ENCODE measurements at places on chromosomes 16 and 17. TPM values are rescaled to one million over a fixed set of nuclear protein-coding genes. Genes with fewer than 3 reads are reported as not detected.

Gene RNF43
- 31.9 TPM for total RNA-seq

Gene PRR29
- total RNA-seq: not detected

DNA sequence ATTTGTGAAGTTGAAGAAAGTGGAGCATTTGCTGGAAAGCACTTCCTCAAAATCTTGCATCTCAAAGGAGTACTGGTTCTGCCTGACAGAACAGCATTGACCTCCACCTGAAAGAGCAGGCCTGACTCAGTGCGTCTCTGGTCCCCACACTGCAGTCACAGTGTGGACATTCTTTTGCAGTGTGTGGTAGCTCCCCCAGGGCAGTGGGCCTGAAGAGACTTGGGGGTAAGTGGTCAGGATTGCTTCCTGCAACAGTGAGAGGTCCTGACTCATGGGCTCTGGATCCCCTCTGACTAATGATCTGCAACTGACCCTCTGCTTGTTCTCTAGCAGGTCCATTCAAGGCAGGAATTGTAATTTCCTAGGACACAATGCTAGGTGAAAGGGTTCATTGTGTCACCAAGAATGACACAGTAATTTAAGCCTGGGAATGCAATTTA lies 204.9 kb upstream of the KCNJ16 start:
- no peak overlapping the region for H3K4me3 ChIP-seq
- no peak for DNase-seq
- H3K4me1 ChIP-seq: no peaks in the 10 kb centered on the region
- no peaks in the 10 kb centered on the region for H3K36me3 ChIP-seq
- no peaks in the 10 kb centered on the region for H3K27me3 ChIP-seq
- no peak overlapping the region for H3K27ac ChIP-seq

- H3K36me3 ChIP-seq: no peaks in the 10 kb centered on the region
- peak overlapping the region; percentile 63 for H3K27ac ChIP-seq
- H3K27me3 ChIP-seq: no peaks in the 10 kb centered on the region
- H3K4me1 ChIP-seq: no peaks in the 10 kb centered on the region
These were observed 46.5 kb upstream of the SLC47A1 start for GRCh38 chr17:19487024-19487600.

DNA sequence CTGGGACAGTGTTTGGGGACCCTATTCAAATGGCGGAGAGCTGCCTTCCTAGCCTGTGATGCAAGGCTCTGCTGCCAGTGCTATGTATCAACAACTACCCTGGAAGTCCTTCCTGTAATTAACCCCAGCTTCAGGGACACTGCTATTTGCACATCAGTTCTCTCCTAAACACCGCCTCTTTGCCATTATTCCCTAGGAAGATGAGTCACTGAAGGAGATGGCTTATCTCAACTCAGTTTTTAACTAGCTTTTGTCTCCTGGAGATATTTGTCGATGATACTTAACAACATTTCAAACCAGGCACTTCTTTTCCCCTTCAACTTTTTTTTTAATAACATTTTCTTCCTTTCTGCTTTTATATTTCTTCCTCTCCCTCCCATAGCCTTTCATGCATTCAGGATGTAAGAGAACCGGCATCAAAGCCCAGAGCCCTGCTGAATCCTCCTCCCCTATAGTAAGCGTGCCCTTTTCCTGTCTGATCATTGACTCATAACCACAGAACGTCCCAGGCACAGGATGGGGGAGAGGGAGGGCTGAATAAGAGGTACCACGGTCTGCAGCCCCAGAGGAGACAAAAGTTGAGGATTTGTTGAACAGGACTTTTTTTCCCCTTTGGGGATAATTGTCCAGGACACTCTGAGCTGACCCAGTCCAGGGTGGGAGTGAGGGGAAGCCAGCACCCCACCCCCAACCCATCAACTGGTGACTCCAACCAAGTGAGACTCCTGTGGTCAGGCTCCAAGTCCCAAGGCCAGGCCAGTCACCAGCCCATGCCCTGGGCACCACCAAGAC lies 387.8 kb upstream of the SALL1 start:
- no peaks in the 10 kb centered on the region for H3K4me1 ChIP-seq
- no peaks in the 10 kb centered on the region for H3K36me3 ChIP-seq
- H3K27me3 ChIP-seq: no peaks in the 10 kb centered on the region
- no peak overlapping the region for H3K4me3 ChIP-seq
- no peak overlapping the region for H3K27ac ChIP-seq

- peaks cover 25% of the 10 kb centered on the region for H3K4me1 ChIP-seq
- H3K4me3 ChIP-seq: peak overlapping the region; percentile 68
- no peaks in the 10 kb centered on the region for H3K36me3 ChIP-seq
- peak; percentile 21 for DNase-seq
- H3K27me3 ChIP-seq: no peaks in the 10 kb centered on the region
- H3K27ac ChIP-seq: peak overlapping the region; percentile 94
These were observed 968 bp downstream of the AGRP start for GRCh38 chr16:67482233-67482924.

DNA sequence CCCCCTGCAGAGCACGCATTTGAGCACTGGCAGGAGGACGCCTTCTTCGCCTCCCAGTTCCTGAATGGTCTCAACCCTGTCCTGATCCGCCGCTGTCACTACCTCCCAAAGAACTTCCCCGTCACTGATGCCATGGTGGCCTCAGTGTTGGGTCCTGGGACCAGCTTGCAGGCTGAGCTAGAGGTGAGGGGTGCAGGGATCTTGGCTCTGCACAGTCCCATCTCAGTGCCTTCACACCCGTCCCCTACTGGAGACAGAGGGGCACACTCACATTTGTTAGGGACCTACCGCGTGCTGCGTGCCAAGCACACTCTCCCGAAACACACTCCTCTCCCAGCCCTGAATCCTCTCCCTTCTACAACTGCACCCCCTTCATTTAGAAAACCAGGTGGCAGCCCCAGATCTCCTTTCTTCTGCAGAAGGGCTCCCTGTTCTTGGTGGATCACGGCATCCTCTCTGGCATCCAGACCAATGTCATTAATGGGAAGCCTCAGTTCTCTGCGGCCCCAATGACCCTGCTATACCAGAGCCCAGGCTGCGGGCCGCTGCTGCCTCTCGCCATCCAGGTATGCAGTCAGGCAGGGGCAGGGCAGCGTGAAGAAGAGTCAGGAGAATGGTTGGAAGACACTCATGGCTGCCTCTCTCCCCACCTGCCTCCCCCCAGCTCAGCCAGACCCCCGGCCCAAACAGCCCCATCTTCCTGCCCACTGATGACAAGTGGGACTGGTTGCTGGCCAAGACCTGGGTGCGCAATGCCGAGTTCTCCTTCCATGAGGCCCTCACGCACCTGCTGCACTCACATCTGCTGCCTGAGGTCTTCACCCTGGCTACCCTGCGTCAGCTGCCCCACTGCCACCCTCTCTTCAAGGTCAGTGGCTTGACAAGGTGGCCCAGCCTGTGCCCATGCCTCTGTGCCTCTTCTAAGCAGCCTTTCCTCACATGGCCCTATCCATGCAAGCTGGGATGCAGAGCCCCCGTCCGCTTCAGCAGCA lies 6.3 kb downstream of the ALOX15B start:
- H3K27ac ChIP-seq: no peak overlapping the region
- H3K36me3 ChIP-seq: no peaks in the 10 kb centered on the region
- peaks cover 8% of the 10 kb centered on the region for H3K27me3 ChIP-seq
- H3K4me3 ChIP-seq: no peak overlapping the region
- DNase-seq: no peak
- no peaks in the 10 kb centered on the region for H3K4me1 ChIP-seq
